ENCODE measurements at places on chromosomes 4 and X.

DNA sequence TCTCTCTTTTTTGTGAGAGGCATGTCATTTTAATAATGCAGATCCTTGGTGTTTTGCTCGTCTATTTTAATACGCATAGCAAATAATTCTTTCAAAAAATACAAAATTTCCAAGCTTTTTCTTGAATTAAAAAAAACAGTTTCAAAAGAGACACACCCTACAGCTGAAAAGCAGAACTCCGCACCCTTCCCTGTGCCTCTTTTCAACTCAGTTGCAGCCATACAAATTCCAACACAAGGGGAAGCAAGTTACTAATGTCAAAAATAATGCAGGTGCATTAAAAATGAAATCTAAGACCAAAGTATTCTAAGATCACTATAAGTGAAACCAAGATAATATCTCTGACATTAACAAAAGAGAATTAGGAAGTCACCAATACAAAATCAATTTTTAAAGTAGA lies 66.6 kb downstream of the NR3C2 start:
- no peak for DNase-seq

GRCh38 chr4:96193061-96193460 lies 353.2 kb downstream of the PDHA2 start:
- DNase-seq: no peak

GRCh38 chr4:128848461-128848860 lies 39.0 kb downstream of the JADE1 start:
- DNase-seq: no peak

GRCh38 chrX:56219700-56220099 lies 12.5 kb upstream of the KLF8 start:
- DNase-seq: no peak

GRCh38 chrX:7086384-7086783 lies 61.1 kb upstream of the STS start:
- DNase-seq: no peak

- no peak for DNase-seq
Measured at GRCh38 chr4:44761306-44761705, 35.0 kb upstream of the GNPDA2 start.

GRCh38 chrX:103607364-103608305 lies at the start of gene TCEAL3:
Gene TCEAL3 (plus strand): TSS chrX:103607963. CDS start chrX:103609065, 1,102 bp downstream.
- peak; percentile 79 for DNase-seq

DNA sequence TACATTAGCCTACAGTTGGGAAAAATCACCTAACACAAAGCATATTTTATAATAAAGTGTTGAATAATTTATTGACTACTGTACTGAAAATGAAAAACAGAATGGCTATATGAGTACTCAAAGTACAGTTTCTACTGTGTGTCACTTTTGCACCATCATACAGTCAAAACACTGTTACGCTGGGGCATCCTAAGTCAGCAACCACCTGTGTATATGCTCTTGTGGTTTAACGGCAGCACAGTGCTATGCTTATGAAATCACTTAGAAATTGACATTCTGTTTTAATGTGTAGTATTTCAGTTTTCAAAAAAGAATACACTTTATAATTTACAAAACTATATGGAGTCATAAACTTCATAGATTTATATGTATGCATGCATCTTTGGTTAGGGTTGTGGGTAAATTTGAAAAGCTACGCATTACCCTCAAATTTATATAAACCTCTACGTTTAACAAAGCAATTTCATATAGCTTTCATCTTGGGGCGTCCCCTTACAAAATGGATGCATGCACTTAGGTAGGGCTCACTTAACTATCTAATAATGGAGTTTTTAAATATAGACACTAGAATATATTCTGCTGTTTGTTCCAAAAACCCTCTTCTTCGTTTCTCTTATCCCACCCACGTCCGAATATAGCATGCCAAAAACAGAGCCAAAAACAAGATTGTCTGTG lies 690 bp upstream of the NEIL3 start:
- DNase-seq: no peak

- no peak for DNase-seq
Measured at GRCh38 chr4:170875868-170876267, 786.1 kb upstream of the AADAT start.

DNA sequence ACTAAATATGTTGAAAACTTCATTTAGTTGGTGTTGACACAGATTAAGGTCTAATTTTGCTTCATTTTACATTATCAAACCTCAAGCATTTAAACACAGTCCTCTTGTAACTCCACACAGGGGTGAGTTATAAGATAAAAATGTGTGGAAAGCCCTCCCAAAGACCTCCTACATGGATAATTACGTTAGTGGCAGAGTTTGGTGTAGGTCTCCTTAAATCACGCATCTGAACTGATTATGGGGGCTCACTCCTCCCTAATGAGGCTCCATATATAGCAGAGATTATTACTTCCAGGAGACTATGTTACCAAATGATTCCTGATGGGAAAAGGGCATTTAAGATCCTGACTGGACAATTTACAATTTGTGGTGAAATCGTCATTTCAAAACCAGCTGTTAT lies 32.2 kb upstream of the VCX3B start:
- DNase-seq: no peak

GRCh38 chr4:125620066-125620860 lies 305.5 kb downstream of the FAT4 start:
- DNase-seq: no peak
